CD4-positive, alpha-beta memory T cell (primary cell): ENCODE measurements at places on chromosomes 3 and 15. TPM values are rescaled to one million over a fixed set of nuclear protein-coding genes. Genes with fewer than 3 reads are reported as not detected.

DNA sequence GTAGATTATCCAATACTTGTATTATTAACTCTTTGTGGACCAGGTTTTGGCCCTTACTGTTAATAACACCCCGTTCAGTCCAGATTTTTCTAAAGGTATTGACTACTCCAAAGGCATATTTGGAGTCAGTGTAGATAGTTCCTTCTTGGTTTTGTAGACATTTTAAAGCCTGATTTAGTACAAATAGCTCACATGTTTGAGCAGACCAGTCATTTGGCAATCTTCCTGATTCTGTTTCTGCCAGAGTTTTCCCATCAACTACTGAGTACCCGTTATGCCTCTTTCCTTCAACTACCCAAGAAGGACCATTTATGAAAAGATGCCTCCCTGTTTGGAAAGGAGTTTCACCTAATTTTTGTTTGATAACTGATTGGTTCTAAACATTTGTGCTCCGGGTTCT is 82.0 kb downstream of the CHCHD4 start:
- no peak for DNase-seq

DNA sequence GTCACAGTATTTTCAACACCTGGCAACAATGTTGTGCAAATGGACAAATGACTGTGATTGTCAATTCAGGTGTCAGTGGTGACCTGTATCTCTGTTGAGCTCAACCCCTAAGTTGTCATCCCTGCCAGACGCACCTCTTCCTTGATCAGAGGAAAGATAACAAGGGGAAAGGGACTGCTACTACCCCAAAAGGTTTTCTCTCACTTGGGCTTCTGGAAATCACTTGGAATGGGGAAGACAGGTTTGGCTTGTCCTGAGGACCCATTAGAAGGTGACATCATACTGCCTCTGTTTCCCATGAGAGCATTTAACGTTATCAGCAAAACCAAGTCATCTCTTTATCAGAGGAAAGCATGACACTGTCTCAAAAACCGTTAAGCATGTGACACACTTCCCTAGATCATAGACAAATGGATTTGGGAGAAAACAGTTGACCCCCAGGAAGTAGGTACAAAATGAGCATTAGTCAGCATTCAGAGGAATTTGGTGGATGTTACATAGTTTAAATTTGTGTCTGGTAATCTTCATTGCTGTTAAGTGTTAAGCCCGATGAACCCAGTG is 769.5 kb downstream of the GRM7 start:
- DNase-seq = no peak

DNA sequence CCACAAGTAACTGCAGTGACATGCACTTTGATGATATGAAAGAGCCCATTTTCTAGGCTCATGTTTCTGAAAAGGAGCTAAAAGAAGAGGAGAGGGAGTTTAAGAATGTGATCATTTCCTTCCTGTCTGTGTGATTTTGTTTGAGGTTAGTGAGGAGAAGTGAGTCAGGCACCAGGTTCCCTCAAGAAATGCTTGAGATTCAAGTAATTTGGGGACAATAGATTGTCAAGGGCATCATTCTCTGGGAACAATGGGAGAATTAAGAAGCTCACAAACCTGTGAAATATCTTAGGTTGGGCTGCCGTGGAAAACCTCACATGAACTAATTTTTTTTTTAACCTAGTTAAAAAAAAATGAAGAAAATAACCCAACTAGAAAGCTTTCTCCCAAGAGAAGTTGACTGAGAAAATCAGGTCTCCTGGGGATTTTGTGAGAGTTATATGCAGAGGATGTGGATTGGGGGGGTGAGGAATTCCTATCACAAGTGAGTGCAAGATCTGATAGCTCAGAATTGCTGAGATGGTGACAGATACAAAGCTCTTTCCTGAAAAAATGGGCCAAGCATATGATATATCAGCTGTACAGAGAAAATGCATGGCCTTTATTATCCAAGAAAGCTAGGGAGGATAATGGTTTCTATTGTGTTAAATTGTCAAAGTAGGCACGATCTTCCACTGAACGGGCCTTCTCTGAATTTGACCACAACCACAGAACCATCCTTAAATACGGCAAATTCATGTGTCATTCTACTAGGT is 203.3 kb downstream of the FEZF2 start:
- DNase-seq = no peak

DNA sequence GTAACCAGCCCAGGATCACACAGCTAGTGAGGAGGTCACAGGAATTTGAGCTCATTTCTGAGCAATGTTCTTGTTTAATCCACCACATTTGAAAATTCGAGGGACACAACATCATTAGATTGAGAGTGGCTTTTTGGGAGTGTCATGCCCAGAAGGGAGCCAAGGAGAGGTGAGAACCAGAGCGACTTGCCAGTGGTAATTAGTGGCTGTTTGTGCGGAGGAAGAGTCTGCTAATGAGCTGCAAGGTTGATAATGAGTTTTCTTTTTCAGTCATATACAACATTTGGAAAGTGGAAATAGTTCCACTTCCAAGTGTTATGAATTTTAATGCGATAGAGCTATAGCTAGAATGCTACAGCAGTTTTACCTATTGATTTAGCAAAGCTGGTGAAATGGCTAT is 19.7 kb downstream of the GABRA5 start:
- DNase-seq = no peak

GRCh38 chr3:180306691-180307090 is 270.0 kb upstream of the PEX5L start:
- DNase-seq = no peak

DNA sequence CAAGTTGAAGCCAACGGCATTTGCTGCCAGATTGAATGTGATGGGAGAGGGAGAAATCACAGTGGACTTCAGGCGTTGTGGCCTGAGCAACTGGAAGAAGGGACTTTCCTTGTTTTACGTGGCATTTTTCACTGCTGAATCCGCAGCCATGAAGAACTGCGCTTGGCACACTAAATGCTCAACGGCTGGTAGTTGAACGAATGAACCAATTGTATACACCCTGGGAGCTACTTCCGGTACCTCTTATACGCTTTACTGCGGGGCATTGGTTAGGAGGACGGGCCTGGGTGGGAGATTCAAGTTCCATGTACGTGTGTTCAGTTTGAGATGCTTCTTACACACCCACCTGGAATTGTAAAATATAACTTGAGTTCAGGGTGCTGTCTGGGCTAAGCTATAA is 5.2 kb downstream of the SYNM start:
- DNase-seq = no peak

GRCh38 chr3:32592011-32592410 is 21.4 kb upstream of the DYNC1LI1 start:
- no peak for DNase-seq

DNA sequence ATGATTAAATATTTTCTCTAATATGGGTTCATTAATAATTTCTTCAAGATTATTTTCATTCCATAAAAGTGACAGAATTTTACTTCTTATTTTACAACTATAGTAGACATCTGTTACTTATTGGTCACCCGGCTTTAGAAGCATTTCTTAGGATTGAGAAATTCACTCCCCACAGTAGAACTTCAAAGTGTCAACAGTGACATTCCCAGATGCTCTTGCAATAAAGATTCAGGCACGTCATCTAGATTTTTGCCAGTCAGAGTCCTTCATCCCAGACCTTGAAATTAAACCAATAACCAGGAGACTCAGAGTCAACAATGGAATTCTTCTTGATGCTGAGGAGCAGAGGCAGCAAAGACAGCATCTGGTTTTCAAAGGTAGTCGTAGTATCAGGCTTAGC is 190.8 kb downstream of the VGLL3 start:
- DNase-seq = no peak

DNA sequence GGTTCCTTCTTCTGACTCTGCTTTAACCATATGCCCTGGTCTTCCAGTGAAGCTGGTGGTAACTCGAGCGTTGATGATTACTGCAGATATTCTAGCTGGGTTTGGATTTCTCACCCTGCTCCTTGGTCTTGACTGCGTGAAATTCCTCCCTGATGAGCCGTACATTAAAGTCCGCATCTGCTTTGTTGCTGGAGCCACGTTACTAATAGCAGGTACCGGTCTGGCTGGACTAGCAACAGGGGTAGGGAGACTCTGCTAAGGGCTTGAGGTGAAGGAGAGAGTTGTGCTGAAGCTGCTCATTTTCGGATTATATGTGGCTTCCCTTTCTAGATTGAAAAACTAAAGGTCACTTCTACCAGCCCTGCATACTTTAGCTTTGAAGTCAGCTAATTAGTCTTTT is 16.8 kb downstream of the CLDN16 start:
- DNase-seq = no peak

DNA sequence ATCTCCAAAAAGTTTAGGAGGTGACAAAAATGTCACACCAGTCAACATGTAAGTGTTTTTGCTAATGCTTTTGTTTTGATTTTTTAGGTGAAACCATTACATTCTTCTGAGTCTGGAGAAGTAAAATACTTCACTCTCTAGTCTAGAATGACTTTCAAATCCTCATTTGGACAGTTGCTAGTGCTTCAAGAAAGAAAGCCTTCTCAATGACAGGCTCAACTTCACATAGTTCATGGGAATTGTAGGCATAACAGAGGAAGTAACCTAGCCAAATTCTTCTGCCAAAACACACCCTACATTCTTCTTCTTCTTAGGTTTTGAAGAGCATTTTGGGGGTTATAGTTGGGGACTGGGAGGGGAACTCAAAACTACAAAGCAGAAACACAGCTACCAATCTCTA is 29.4 kb upstream of the HEG1 start:
- no peak for DNase-seq

DNA sequence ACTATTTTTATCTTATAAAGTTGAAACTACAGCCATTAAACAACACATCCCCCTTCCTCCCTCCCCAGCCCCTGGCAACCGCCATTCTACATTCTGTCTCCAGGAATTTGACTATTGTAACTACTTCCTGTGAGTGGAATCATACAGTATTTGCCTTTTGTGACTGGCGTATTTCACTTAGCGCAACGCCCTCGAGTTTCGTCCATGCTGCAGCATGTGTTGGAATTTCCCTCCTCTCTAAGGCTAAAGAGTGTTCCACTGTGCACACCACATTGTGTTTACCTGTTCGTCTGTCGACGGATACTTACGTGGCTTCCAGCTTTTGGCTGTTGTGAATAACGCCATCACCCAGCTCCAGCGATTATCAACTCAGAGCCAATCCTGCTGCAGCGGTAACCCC is 52.0 kb upstream of the DLG1 start:
- no peak for DNase-seq

GRCh38 chr3:139318431-139318816 is 25.4 kb upstream of the MRPS22 start:
- DNase-seq = no peak

DNA sequence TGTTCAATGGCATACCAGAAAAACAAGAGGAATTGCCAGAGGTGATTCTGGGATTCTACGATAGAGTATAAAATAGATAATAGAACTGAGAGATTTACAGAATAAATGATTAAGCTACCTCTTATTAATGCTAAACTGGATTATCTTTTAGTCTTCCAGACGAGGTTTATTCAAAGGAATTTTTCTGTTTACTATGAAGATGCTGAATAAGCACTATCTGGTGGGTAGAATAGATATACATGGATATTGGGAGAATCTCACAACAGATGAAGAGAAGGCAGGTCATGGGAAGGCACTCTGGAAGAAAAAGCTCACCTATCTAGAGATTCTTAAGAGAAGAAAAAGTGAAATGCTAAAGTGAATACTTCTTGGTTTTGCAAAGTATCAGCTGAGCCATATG is 11.2 kb downstream of the CIP2A start:
- DNase-seq = no peak

DNA sequence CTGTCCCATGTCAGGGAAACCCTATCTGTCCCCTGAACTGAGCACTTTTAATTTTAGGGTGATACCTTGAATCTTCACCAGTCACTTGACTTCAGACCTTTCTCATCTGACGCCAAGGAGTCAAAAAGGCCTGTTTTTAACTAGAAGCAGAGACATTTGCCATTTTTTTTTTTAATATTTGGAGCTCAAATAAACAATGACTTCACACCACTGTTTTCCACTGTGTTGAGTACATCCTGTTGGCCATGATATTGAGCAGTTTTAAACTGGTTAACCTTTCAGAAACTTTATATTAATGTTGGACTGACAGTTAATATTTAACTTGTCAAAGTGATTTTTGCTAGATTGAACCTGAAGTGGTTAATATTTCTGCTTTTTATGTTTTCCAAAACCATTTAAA is 28.2 kb downstream of the DAG1 start:
- DNase-seq = no peak

DNA sequence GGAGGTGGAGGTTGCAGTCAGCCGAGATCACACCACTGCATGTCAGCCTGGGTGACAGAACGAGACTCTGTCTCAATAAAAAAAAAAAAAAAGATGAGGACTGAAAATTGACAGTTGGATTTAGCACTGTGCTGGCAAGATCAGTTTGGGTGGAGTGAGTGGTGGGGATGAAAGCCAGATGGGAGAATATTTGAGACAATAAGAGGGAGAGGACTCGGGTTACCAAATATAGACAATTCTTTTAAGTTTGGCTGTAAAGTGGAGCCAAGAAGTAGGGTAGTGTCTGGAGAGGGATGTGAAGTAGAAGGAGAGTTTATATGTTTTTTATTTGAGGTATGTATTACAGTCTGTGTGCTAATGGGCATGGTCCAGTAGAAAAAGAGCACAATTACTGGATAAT is 20.4 kb downstream of the TMOD3 start:
- DNase-seq = no peak

GRCh38 chr15:98776607-98777281 is 128.4 kb downstream of the IGF1R start:
- peak; percentile 5 for DNase-seq

DNA sequence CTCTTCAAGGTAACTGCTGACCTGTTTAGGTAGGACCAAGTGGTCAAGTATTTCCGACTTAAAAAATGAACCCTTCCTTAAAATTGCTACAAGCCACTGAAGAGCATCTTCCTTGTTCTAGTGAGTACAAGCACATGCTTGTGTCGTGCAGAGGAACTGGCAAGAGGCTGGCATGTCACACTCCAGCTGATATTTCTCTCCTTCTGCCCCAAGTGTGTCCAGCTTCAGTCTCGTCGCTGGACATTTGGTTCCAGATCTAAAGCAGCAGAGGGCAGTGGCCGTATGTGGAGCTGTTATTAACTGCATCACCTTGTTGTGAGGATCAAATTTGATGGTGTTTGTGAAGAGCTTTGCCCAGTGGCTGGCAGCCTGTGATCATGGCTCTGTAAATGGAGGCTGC is 10.0 kb downstream of the RBP2 start:
- no peak for DNase-seq

SI gene
- total RNA-seq = not detected

OR5K4 gene
- not detected for total RNA-seq

LYSMD2 gene
- 33.0 TPM for total RNA-seq

ITIH3 gene
- total RNA-seq = not detected

USP50 gene
- not detected for total RNA-seq

GOLGA6L4 gene
- total RNA-seq = 2.9 TPM

FGF12 gene
- total RNA-seq = not detected

CHMP2B gene
- total RNA-seq = 25.9 TPM

NEK10 gene
- 2.7 TPM for total RNA-seq

ZBED2 gene
- 0.19 TPM for total RNA-seq

ANKRD34C gene
- total RNA-seq = not detected

SLC26A6 gene
- total RNA-seq = 31.6 TPM
